ENCODE measurements at places on chromosomes 5 and 9.
A peak's percentile ranks its signal among the peaks of the same experiment; 100 is the strongest.

DNA sequence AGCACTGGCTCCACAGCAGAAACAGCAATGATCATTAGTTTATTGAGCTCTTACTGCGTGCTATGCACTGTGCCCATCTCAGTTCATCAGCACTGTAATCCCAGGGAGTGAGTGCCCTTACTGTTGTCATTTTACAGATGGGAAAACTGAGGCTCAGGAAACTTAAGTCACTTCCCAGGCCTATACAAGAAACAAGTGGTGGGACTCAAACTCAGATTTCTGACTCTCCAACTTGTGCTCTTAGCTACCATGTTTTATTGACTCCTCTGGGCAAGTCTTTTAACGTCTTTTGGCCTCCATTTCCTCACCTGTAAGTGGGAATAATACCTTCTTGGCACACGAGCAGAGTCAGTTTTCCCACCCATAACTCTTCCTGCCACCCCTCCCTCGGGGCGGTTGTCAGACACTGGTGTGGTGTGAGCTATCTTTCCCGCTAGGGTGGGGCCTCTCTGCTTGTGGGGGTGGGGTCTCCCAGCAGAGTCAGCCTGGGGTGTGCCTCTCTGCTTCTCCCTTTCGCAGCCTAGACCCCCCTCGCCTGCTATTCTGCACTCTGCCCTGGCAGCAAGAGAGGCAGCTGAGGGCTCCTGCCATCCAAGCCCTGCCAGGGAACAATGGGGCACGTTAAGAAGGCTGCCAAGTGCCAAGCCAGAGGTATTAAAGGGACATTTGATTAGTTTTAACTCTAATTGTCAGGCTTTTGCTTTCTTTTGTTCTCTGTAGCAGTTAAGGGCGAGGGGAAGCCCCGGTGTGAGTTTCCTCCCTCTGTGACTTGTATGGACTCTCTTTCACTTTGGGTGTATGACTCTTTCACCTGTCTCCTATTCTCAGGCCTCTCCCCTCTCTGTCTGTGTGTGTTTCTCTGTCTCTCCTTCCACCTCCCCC, 12.1 kb downstream of the GALNT10 start:
- DNase-seq = no peak

- no peak for DNase-seq
Observed at GRCh38 chr5:133884569-133885311, 83.7 kb downstream of the C5orf15 start.

GRCh38 chr5:176959051-176959450, 47.5 kb downstream of the UIMC1 start:
- DNase-seq = peak; percentile 6

DNA sequence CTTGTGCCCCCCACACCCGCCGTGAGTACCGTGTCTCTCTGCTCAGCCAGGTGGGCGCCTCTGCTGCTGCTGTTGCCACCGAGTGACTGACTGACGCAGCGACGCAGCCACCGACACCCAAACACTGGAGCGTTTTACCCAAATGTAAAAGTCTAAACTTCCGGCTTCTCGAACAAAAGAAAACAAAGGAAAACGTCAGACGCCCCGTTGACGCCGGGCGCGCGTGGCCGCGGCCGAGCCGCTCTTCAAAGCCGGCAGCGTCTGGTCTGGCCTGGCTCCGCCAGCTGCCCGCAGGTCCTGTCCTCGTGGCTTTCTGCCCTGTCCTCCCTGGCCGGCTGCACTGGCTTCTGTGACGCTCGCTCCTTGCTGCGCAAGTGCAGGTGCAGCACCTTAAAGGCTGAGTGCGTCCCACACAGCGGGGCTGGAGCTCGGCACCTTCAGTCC, 41.4 kb upstream of the CLPTM1L start:
- DNase-seq = no peak

- no peak for DNase-seq
Observed at GRCh38 chr9:113578882-113579282, 115.4 kb downstream of the RGS3 start.

DNA sequence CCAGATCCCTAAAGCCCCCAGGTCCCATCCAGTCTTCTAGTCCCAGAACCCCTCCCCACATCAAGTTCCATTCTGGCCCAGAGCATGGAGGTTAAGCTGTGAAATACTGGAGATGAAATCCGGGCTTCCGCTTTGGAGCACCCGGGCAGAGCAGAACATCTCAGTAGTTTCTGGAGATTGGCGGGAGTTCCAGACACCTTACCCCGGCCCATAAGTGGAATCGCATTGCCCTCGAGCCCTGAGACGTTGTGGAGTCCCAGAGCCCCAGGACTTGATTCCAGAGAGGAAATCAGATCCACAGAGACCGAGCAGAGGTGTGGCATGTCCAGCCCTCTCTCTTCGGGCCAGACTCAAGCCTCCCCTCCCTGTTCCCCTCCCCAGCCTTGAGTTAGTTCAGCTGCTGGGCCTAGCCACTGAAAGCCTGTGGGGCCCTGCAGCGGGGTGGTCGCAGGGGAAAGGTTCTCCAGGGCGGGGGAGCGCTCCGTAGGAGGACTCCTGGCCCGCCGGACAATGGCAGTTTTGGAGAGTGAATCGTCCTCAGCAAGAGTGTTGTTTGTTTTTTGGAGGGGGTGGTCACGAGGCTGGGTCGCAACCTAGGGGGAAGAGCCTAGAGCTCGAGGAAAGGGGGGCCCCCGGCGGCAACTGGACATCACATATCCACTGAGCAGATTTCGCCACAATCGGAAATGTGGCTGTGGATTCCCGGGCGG, 1.0 kb upstream of the PAX5 start:
- DNase-seq = no peak

DNA sequence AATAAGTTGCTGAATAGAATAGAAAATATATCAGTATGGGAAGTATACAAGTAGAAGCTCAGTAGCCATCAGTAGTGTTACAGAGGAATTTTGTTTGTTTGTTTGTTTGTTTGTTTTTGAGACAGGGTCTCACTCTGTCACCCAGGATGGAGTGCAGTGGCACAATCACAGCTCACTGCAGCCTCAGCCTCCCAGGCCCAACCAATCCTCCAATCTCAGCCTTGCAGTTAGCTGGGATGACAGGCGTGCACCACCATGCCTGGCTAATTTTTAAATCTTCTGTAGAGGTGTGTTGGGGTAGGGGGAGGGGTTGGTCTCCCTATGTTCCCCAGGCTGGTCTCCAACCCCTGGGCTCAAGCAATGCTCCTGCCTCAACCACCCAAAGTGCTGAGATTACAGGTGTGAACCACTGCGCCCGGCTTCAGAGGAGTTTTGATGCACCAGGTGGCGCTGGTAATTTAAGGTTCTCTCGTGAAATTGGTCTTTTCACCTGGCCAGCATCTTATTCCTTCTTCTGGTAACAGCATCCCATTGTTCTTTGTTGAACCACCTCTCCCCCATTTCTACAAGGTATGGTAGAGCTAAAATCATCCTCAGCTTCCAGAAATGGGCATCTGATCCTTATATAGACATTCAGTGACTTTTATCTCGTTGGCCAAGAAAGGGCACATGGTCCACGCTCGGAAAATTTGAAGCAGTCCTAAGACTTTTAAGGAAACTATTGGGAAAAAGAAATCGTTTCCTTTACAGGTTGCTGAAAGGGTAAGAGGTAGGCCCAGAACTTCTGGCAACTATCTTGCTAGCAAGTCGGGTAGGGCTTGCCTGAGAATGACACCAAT, 157.1 kb downstream of the ARRDC3 start:
- no peak for DNase-seq

DNA sequence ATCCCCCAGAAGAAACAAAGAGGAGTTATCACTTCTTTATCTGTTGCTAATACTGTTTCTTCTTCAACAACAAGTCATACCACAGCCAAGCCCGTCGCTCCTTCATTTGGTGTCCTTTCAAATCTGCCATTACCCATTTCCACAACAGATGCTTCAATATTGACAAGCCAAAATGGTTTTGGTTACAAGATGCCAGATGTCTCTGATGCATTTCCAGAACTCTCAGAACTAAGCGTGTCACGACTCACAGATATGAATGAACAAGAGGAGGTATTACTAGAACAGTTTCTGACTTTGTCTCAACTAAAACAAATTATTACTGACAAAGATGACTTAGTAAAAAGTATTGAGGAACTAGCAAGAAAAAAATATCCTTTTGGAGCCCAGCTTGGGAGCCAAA, 16.0 kb upstream of the HAND1 start:
- DNase-seq = no peak

DNA sequence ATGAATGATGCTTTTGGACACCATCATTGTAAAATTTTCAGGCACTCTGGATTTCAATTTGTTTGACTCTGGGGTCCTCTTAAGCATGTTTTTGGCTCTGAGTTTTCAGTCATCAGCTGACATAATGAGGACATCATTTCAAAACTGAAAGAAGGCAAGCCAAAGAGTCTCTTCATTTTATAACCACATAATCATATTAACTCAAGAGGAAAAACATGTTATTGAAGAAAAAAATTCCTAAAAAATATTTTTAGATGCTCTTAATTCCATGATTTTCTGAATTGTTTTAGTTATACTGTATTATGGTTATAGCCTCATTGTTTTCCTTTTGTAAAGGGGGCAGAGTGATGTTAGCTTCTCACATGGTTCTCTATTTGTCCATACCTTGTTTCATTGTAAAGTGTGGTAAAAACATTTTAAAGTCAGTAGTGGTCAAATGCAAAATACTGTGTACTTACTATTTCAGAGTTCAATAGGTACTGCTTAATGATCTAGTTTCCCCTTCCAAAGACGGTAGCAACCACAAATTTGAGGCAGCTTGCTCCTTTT, 472.1 kb downstream of the DMRT2 start:
- DNase-seq = no peak

DNA sequence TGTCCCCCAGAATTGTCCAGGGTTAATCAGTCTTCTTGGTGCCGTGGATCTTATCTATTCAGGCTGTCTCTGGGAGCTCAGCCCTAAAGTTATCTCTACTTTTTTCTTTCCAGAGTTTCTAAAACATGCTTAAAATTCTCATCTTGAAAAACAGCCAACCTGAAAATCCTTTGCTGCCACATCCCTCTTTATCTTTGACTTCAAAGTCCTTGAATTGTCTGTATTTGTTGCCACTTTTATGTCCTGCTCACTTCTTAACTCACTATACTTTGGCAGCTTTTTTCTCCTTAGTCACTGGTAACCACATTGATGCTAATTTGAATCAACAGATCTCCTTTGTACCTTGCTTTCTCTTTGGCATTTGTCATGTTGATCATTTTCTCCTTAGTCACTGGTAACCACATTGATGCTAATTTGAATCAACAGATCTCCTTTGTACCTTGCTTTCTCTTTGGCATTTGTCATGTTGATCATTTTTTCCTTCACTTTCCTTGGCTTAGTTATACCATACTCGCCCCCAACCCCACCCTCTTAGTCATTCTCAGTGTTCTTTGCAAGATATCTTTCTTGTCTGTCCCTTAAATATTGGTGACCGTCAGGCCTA, 8.5 kb downstream of the DMXL1 start:
- no peak for DNase-seq

DNA sequence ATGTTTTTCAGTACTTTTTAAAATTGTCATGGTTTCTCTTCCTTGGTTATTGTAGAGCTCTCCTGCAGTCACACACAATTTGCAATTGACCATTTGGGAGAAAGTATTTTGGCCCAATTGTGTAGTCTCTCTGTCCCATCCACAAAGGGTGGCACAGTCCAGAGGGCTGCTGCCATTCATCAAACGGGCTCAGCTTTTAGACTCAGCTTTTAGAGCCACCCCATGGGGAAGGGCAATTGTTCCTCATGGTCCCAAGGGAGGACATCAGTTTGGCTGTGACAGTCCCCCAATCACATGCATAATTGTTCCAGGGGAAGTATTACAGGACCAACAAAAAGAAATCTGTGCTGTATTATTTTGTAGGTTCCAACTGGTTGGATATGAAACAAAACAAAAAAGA, 207.6 kb downstream of the ZNF462 start:
- no peak for DNase-seq

GRCh38 chr9:4114569-4115505, 185.0 kb downstream of the GLIS3 start:
- no peak for DNase-seq

DNA sequence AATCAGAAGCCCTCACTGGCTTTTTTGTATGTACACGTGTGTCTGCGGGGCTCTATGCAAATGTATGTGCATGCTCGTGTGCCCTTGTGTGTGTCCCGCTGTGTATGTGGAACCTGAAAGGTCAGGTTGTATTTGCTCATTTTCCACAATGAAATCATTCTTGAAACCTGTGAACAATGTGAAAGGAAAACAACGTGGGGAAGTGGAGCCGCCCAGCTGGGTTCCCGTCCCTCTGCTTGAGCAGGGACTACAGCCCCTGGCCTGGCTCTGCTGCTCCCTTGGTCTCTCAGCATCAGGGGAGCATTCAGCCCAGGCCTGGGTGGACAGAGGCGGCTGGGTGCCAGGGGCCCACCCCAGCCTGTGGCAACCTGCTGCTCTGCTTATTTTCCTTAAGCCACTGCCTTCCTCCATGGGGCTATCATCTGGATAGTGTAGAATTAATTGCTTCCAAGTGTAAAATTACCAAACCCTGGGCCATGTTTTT, 3.0 kb downstream of the ECSCR start:
- no peak for DNase-seq

GRCh38 chr5:113084402-113085083, 107.9 kb downstream of the DCP2 start:
- no peak for DNase-seq

DNA sequence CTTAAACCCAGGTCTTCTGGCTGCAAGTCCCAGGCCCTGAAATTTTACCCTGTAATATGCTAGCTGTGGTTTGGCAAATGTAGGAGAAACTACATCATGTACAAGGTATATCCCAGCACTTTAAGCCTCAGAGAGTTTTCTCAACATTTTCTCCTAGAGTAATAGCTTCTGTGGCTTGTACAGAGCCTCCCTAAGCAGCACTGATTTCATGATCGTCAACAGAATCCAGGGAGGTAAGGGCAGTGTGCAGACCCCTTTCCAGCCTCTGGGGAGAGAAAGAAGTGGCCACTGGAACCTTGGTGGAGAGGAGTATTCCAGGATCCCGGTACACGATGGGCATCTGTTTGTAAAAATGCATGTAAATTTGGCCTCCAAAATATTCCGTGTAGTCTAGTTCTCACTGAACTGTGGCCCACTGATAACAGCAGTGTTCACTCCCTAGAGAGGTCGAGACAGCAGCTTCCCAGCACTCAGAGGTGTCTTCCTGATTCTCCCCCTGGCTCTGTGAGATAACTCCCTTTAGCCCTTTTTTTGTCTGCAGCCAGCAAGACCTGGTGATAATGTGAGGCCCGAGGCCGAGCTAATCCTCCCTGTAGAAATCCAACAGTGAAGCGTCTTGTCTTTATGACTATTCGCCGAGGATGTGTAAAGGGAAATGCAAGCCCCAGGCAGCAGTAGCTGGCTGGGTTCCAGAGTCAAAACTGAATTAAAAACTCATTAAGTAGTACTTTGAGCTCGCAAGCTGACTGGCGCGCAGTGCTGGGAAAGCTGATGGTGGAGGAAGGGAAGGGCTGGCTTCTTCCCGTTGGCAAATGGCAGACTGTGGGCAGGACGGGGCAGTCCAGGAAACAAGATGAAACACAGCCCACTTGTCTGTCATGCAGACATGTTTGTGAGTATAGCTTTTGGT, 59.0 kb downstream of the MAP1B start:
- peak; percentile 31 for DNase-seq

- DNase-seq = no peak
Observed at GRCh38 chr9:12544700-12545099, 148.5 kb upstream of the TYRP1 start.
